ENCODE measurements at places on chromosomes 7 and 10.

GRCh38 chr10:132364594-132364970 lies 32.4 kb upstream of the PWWP2B start:
- DNase-seq = no peak

- no peak for DNase-seq
These were observed 754.0 kb upstream of the GALNT17 start for GRCh38 chr7:70377957-70378356.

DNA sequence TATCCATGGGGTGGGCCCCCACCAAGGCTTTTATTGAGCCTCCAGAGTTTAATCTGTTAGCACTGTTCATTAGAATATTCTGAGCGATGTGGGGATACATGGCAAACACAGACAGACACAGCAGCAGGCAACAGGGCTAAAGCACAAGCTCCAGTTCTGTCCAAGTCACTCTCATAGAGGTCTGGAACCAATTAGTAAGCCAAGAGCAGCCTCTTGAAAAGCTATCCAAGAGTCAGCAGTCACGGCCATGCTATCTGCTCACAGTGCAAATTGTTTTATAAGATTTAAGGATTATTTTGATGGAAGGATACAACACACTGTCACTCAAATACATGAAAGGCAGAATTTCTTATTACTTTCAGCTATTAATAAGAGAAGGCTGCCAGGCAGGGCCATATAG lies 86.4 kb upstream of the DGKB start:
- DNase-seq = no peak

DNA sequence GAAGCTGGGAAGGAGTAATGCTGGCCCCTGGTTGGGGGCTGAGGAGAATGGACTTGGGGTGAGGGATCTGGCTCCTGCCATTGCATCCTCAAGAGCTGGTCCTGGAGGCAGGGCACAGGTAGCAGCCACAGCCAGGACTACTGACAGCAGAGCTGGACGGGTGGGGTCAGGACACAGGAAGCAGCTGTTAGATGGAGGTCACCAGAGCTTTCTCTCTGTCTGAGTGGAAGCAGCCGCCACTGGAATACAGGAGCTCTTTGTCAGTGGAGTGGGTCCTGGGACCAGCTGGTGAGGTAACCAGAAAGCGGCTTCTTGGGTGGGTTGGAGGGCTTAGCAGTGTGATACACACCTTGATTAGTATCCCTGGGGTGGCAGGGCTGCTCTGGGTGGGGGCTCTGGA lies 58.1 kb upstream of the AQP1 start:
- DNase-seq = no peak

DNA sequence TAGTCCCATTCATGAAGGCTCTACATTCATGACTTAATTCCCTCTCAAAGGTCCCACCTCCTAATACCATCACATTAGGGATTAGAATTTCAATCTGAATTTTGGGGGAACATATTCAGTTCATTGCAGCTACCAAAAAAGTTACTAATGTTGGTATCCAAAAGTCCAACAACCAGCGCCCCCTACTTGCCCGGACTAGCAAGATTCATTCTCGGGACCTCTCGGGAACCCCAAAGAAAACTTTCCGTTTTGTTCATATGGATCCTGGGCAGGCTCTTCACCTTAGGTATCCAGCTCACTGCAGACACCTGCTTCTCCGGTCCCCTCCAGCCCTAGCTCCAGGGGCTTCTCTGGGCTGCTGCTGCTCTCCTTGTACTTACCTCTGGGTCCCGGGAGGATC lies 8.9 kb upstream of the GRK5 start:
- no peak for DNase-seq

GRCh38 chr7:99505324-99505662 lies 831 bp downstream of the ZKSCAN5 start:
- no peak for DNase-seq

- DNase-seq = no peak
These were observed 33.2 kb downstream of the TRIM8 start for GRCh38 chr10:102677331-102678067.

DNA sequence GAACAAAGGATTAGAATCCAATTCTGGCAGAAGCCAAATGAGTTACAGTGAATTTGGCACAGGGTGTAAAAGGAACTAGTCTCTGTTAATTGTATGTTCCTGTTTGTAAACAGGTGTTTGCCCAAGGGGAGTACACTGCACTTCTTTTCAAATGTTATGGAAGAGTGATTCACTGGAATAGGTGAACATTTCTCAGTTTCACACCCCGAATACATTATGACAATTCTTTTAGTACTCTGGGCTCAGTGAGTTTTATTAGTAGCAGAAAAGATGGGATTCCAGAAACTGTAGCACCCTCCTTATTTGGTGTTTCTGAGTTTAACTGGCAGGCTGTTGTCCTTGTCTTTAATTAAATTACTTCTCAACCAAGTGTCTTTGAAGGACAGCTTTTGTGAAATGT lies 329.2 kb downstream of the BBS9 start:
- DNase-seq = no peak

GRCh38 chr10:47041396-47042198 lies 130.4 kb downstream of the PTPN20 start:
- DNase-seq = no peak

DNA sequence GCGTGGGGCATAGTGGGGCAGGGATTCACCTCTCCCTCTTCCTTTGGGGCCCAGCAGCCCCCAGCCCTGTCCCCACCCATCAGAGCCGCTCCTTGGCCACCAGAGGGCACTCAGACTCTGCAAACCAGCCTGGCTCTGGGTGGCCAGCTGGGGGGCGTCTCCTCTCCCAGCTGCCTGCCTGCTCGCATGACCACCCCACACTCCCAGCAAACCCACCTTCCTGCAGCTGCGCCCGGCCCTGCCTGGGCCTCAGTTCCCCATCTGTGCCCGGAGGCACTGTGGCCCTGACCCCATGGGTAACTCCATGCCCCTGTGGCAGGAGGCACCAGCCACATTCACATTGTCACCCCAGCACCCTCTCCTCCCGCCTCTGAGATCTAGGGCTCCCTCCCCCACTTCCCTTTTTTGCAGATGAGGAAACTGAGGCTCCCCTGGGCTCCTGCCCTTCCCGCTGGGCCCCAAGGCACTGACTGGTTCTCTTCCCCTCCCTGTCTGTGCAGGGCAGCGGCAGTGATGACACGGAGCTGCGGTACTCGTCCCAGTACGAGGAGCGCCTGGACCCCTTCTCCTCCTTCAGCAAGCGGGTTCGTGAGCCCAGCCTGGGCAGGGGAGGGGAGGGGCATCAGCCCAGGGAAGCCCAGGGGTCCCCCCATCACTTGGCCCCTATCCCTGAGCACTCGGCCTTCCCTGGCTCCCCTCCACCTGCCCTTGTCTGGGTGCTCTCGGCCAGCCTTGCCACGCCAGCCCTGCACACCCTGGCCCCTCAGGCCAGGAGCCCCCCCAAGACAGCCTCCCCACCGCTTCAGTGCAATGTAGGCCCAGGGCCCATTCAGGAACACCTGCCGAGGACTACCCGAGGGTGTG lies 6.9 kb upstream of the SH2B2 start:
- peak; percentile 81 for DNase-seq

- DNase-seq = no peak
These were observed 95.3 kb downstream of the PARD3 start for GRCh38 chr10:34719746-34720145.

GRCh38 chr7:101436221-101436735 lies 73.6 kb downstream of the COL26A1 start:
- DNase-seq = no peak

DNA sequence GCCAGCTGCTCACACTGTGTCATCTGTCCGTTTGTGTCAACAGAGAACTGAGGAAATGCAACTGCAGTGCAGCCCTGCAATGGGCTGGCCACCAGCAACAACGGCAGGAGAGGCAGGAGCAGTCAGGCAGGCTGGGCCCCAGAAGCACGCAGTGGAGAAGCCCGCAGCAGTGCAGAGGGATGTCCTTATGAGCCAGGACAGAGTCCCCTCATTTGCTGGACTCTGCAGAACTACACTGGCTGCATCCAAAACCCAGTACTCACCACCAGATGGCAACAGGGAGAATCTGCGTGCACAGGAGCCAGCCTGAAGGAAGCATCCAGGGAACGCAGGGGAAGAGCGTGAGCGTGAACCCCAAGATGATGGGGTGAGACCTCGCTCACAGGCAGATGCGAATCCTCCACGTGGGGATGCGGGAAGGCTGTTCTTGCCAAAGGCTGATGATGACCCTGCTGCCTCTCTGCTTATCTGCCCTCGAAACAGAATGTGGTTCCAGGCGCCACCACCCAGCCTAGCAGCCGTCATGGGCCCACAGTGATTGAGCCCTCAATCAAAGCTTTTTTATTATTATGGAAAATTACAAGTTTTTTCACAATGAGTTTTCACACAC lies 232.1 kb downstream of the PTPRN2 start:
- DNase-seq = peak; percentile 65

GRCh38 chr7:140888087-140888486 lies 36.6 kb downstream of the BRAF start:
- DNase-seq = no peak

DNA sequence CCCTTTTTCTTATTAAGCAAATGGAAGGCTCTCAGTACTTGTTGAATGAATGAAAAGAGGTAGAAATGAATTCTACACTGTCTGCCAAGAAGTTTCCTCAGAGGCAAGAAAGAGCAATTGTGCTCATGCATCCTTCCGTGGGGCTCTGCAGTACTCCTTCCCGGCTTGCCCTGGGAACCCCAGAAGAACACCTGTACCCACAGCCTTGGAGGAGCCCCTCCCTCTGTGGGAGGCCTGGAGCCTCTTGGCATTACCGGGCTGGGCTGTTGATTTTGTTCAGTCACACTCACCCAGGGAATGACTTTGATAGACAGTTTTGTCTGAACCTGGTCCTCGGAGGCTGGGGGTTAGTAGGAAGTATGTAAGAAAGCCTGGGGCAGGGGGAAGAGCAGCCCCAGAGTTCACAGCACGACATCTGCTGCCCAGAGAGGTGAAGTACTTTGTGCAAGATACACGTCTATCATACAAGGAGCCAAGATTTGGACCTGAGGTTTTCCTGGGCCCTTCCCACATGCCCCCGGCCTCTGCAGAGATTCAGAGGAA lies 134.8 kb upstream of the GDF10 start:
- DNase-seq = no peak

DNA sequence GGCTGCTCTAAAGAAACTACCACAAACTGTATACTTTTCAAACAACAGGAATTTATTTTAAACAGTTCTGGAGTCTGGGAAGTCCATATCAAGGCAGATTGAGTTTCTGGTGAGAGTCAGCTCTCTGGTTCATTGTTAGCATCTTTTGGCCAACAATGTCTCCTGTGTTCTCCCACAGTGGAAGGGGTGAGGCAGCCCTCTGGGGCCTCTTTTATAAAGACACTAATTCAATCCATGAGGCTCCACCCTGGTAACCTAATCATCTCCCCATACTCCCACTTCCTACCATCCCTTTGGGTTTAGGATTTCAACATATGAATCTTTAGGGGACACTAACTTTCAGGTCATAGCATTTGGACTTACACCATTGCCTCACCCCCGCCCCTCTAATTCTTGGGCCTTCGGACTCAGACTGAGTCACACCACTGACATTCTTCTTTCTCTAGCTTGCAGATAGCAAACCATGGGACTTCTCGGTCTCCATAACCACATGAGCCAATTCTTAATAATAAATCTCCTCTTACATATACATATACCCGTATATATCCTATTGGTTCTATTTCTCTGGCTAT lies 64.3 kb upstream of the ANTXRL start:
- no peak for DNase-seq

DNA sequence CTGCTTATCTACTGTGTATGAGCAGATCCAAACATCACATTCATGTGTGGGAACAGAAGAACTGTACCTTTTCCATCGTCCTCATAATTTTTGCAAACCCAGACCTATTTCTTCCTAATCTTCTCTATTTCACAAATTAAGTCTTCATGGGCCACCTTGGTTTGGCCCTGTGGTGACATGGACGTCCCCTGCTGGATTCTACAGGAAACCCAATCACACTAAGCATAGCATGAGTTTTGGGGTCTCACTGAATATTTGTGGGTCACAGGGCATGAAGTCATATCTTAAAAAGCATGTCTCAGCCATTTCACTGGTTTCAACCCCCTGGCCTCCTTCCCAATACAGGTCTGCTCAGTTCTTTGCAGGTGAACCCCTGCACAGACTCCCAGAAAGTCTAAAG lies 35.8 kb upstream of the CDCA7L start:
- DNase-seq = no peak

DNA sequence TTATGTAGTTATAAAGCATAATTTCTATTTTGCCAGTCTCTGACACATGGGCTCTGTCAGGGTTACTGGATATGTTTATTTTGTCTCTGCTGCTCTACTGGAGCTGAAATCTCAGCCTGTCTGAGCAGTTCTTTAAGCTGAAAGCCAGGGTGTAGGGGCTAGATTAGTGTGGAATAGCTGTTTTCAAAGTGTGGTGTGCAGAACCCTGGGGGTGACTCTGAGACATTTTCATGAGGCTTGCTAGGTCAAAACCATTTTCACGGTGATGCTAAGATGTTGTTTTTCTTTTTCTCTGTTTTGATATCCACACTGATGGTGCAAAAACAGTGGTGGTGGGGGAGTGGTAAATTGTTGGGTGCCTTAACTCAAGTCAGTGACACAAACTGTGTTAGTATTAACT lies 45.5 kb downstream of the CREM start:
- DNase-seq = no peak

DNA sequence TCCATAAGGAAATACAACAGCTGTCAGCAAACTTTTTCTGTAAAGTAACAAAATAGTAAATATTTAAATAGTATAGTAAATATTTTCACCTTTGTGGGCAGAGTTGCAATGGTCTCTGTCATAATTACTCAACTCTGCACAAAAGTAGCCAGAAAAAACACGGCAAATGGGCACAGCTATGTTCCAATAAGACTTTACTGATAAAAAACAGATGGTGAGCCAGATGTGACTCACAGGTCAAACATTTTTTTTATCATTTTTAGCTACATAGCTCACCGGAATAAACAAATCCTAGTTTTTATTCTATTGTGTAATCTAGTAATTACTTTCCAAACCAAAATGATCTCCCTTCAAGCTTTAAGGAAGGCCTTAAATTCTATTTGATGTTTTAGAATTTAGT lies 55.3 kb downstream of the NCAPG2 start:
- DNase-seq = no peak

DNA sequence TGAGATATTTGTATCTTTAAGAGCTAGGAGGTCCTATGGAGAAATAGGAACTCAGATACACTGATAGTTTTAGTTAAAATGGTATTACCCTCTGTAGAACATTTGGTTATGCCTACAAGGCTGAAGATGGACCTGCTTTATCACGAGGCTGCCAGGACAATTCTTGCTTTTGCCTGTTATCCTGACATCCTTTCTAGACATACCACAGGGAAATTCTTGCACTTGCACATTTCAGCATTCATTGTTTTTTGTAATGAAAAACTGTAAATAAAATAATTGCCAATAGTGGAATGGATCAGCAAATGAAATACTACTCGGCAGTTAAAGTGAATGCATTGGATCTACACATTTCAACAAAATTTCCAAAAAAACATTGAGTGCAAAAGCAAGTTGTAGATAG lies 9.7 kb downstream of the COL28A1 start:
- DNase-seq = no peak
